ENCODE measurements at places on chromosomes 13 and 19.

- DNase-seq = no peak
These were observed 61.3 kb downstream of the CBY2 start for GRCh38 chr13:45763419-45763818.

DNA sequence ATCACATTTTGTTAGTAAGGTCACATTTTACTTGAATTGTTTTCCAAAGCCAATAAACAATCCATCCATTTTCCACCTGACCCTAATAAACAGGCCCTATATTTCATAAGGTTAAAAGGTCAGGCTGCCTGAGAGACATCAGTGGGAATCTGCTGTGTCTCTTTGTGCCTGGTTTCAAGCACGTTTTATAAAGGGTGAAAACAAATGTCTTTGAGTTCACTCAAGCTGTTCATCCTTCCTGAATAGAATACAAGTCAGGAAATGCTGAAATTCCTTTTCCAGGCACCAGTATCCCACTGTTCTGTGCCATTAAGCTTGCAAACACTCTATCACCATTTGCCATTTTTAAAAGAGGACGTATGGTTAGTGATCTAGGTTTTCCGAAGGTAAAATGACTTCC is 67.5 kb upstream of the SPATA13 start:
- no peak for DNase-seq

DNA sequence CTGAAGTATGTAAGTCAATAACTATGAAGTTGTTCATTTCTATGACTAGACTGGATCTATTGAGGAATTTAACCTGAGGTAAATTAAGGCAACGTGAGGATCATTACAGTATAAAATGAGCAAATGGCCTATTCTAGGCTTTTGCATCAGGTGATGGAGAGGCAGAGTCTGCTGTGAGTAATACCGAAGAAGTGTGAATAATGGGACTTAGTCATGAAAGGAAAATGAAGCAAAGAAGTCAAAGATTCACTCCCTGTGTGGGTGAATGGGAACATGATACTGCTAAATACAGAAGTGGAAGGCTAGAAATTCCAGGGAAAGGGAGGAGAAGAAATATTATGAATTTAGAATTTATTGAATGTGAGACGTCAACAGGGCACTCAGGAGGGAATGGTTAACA is 774.1 kb downstream of the LIG4 start:
- DNase-seq = no peak

DNA sequence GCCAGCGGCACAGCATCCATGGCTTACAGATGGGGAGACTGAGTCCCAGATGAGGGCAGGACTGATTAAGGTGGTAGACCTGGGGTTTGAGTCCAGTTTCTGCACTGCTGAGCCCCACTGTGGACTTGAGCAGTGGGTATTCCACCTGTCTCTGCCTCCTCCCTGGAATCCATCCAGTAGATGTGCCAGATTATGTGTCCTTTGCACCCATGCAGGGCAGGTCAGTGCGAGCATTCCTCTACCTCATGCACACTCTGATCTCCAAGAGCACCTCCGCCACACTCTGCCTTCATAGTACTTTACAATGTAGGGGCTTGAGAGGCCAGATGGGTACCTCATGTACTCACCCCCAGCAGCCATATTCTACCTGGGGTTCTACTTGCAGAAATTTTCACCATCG is 10.0 kb downstream of the ZSCAN22 start:
- DNase-seq = no peak

DNA sequence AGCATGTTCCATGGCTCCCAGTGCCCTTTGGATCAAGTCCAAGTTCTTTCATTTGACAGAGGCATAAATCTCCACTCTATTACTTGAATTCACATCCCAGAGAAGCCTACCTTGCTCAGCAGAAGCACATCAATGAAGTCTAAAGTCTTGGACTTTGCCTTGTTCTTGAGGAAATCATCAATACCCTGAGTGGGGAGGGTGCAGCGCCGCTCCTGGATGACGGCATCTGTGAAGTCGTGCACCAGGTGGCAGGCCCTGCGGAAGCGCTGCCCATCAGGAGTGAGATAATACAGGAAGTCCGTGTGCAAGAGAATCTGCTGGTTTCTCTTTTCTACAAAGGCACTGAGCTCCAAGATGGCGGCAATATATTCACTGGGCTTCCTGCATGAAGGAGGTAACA is 10.6 kb downstream of the CYP4F11 start:
- no peak for DNase-seq

DNA sequence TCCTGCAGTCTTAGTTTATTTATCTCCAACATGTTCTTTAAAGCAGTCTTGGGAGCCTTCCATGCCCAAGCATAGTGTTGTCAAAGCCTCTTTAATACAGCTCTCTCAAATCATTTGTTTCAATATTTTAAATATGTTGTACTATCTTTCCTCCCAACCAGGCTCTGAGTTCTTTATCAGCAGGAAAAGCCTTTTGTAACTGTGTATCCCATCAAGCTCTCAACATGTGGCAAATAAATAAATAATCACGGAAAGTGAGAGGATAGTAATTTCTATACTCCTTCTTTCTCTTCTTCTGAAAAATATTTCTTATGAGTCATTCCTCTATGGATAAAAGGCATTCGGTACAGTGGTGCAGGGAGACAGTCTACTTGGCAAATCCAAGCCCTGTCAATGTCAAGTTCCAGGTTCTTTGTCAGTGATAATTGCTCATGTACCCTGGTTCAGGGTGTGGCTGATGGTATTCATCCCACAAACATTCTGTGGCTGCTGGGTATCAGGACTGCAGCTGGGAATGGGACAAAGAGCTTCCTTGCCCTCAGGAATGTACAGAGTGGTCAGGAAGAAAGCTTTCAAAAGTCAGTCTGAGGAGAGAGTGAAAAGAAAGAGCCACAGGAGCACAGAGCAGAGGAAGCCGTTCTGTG is 384.3 kb downstream of the EFNB2 start:
- DNase-seq = peak; percentile 99

DNA sequence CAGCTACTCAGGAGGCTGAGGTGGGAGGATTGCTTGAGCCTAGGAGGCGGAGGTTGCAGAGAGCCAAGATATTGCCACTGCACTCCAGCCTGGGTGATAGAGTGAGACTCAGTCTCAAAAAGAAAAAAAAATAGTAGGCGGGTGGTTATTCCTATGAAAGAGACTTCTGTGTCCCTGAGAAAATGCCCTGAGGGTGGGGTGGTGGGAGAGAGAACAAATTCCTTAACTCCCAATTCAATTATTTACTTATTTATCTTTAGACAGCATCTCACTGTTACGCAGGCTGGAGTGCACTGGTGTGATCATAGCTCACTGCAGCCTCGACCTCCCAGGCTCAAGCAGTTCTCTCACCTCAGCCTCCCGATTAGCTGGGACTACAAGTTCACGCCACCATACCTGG is 10.3 kb upstream of the EEF2 start:
- no peak for DNase-seq

GRCh38 chr13:108711386-108711785 is 82.0 kb downstream of the MYO16 start:
- DNase-seq = no peak

DNA sequence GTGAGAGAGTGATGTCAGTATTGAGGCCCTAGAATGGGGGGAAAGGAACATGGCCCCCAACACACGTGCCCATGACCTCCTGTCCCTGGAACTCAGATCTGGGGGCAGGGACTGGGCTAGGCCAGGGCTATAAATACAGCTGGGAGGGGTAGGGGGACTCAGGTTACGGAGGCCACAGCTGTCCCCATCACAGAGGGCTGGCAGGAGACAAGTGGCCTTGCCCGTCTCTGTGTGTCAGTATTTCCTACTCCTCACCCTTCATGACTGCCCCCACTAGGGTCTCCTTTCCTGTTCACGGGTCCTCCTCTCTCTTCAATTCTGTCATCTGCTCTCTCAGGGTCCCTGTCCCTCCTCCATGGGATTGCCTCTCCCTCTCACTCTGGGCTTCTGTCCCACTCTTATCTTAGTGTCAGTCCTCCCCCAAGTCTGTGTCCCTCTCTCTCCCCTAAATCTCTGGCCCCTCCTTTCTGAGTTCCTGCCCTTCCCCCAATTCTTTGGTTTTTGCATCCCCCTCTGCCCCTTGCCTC is 687 bp upstream of the HRC start:
- DNase-seq = no peak

DNA sequence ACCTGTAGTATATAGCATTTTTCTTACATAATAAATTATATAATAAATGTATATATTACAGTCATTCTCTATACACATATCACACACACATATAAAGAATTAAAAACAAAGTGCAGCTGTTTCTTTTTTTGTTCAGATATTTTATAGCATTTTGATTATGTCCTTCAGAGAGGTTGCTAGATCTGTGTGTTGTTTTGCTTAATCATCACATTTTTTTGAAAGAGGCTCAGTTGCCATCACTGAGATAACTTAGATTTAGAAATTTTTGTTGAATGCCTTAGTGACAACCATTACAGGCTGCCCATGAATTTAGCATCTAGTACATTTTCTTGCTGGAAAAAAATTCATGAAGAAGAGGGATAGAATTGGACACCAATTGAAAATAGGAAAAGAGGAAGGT is 545.2 kb upstream of the PCDH9 start:
- DNase-seq = no peak

DNA sequence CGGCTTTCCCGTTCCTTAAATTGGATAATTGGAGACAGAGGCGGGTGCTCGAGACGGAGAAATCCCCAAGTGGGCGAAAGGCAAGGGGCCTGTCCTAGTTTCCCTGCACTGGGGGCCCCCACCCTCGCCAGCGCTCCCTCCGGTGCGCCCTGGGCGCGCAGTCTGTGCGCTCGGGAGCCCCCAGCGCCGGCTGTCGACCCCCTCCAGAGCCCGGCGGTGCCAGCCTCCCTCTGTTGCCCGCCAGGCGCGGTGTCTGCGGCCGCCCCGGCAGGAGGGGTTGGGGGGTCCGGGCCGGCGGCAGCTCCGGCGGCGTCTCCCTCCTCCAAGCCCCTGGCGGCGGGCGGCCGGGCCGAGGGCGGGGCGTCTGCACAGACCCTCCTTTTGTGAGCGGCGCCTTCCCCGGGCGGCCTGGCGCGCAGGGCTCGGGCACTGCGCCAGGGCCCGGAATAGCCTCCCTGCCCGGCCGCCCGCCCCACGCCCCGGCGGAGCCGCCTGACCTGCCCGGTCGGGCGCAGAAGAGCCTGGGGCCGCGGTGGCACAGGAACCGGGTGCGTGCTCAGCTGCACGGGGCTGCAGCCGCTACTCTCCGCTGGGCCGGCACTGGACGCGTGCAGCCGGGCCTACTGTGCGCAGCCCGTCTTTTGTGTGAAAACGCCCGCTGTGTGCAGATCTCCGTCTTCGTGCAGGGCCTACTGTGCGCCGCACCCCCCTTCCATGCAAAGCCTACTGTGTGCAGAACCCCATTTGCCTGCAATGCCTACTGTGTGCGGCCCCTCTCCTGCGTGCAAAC is 13.2 kb downstream of the GADD45B start:
- no peak for DNase-seq

- DNase-seq = no peak
These were observed 73.2 kb upstream of the RFC3 start for GRCh38 chr13:33744589-33745369.

GRCh38 chr13:44193731-44194130 is 179.9 kb upstream of the SERP2 start:
- DNase-seq = no peak

DNA sequence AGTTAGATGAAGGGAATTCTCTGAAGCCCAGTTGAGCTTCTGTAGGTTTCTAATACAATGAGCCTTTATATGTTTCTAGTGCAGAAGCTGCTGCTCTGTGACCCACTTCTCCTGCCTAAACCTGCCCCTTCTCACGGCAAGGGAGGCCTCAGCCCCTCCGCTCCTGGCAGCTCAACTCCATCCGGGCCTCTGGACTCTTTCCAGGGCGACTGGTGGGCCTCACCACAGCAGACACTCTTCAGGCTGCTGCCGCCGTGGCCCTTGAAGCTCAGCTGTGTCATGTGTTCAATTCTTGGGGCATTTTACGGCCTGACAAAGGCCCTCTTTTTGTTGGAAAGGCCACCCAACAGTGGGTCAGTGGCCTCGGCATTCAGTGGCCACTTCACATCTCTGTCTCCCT is 10.0 kb upstream of the C19orf33 start:
- no peak for DNase-seq

GRCh38 chr19:36257520-36257876 is 42.6 kb downstream of the ZNF146 start:
- DNase-seq = no peak
